ENCODE measurements at places on chromosomes 2 and 18. TPM values are rescaled to one million over a fixed set of nuclear protein-coding genes. Genes with fewer than 3 reads are reported as not detected.

Gene TMEM185B
- 23.4 TPM for total RNA-seq

DNA sequence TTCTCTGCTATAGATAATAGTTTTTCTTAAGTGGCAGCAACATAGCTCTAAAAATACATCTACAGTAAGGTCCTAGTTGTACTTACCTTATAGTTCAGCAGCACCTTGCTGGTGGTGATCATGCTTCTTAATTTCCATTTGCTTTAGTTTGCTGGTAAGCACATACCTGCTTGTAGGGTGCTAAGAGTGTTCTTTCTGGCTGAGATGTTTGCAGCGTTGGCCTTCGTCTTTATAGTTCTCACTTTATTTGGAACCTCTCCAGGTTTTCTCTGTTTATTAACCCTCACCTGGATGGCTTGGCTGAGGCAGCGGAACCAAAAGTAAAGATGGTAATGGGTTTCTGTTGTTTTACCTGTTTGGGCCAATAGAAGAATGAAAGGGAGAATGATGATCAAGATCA is 123.6 kb upstream of the EFEMP1 start:
- DNase-seq = no peak

Gene INHBB
- 5.4 TPM for total RNA-seq

- no peak for DNase-seq
Measured at GRCh38 chr2:228065686-228066085, 115.8 kb downstream of the SPHKAP start.

DNA sequence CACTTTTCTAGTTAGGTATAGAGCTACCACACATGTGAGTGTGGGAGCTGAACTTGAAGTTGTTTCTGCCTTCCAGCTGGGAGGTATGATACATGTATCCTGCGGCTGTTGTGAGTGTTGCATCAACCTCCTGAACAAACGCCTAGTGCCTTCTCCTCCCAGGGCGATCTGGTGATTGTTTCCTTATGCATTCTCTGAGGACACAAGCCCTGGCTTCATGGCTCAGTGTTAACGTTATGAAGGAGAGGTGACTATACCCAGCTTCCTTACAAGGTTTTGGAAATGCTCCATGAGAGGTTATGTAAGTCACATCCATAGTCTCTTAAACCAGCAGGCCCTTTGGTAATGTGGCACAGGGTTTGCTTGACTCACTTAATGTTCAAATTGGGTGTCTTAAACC is 64.9 kb downstream of the SPRED2 start:
- peak; percentile 60 for DNase-seq

- DNase-seq = no peak
Measured at GRCh38 chr2:234536178-234536965, 39.5 kb upstream of the ARL4C start.

Gene CCDC178
- total RNA-seq = 15.0 TPM

Gene TUBA3E
- 12.8 TPM for total RNA-seq

- no peak for DNase-seq
Measured at GRCh38 chr2:3037196-3038194, 340.1 kb downstream of the EIPR1 start.

Gene GTF2A1L
- 66.9 TPM for total RNA-seq

GRCh38 chr2:80889009-80889408 is 584.5 kb upstream of the LRRTM1 start:
- DNase-seq = no peak

DNA sequence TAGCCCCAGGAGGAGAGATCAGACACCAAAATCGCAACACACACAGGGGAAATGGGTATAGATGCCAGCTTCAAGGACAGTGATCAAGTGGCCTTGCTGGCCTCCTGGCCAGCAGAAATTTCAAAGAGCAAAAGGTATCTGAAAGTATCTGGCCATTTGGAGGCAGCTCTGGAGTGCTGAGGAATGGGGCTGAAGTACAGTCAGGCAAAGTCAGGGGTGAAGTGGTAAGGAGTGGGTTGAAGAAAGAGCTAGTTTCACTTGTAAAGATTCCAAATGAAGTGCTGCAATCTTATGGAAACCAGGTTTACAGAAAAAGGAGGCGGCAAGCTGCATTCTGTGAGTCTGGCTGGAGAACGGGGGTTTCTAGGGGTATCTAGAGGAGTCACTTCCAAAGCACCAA is 19.2 kb upstream of the PCBP1 start:
- DNase-seq = no peak

GRCh38 chr18:33560686-33561370 is 17.2 kb upstream of the ASXL3 start:
- no peak for DNase-seq

- no peak for DNase-seq
Measured at GRCh38 chr2:133437492-133437891, 130.8 kb downstream of the NCKAP5 start.

- DNase-seq = no peak
Measured at GRCh38 chr2:235611756-235612155, 117.9 kb downstream of the AGAP1 start.

Gene FEV
- not detected for total RNA-seq

Gene GLS
- 89.7 TPM for total RNA-seq

Gene VSNL1
- total RNA-seq = not detected

Gene C2orf66
- not detected for total RNA-seq

Gene RNF144A
- total RNA-seq = 22.5 TPM

DNA sequence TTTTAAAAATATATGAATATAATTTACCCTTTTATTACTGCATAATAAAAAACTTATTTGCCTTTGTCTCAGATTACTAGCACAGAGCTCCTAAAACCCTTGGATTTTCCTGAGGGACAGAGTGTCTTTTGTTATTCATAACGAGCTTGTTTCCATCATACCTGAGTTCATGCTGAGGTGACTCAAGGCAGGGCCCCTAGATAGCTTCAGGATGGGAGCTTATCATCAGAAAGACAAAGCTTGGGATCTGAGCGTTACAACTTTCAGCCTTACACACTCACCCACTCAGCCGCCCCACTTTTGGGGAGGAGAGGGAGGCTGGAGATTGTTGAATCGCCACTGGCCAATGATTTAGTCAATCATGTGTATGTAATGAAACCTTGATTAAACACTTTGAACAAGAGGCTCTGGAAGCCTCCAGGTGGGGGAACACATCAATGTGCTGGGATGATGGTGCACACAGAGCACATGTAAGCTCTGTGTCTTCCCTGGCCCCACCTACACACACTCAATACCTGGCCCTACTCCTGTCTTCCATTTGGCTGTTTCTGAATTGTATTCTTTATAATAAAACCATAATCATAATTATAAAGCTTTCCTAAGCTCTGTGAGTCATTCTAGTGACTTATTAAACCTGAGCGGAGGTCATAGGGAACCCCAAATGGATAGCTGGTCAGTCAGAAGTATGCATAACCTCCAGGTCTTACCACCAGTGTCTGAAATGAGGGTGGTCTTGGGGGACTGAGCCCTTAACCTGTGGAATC is 28.5 kb upstream of the DNAH7 start:
- no peak for DNase-seq

DNA sequence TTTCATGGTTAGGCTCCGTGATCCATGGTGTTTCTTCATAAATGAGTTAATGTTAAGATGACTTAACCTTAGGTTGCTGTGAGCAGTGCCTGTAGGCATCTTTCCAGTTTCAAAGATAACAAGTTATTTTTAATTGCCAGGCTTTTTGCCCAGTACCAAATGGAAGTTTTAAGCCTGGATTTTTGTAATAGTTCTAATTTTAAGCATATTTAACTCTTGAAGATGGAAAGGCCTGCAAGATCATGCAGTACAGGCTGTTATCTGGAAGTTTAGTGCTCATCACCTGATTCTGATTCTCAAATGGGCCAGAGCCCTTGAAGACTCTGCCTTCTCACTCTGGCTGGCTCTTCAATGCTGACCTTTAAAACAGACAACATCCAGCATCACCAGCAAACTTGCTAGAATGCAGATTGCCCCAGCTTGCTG is 141.3 kb downstream of the NCK2 start:
- no peak for DNase-seq

- no peak for DNase-seq
Measured at GRCh38 chr2:36329251-36329650, 26.3 kb upstream of the CRIM1 start.

GRCh38 chr18:74110976-74111375 is 36.7 kb downstream of the FBXO15 start:
- no peak for DNase-seq

Gene SCYGR7
- total RNA-seq = not detected

Measured in uterus (tissue), 4 donors.